Muscle of back (tissue), 13 donors: ENCODE measurements at places on chromosomes 16 and 17.

DNA sequence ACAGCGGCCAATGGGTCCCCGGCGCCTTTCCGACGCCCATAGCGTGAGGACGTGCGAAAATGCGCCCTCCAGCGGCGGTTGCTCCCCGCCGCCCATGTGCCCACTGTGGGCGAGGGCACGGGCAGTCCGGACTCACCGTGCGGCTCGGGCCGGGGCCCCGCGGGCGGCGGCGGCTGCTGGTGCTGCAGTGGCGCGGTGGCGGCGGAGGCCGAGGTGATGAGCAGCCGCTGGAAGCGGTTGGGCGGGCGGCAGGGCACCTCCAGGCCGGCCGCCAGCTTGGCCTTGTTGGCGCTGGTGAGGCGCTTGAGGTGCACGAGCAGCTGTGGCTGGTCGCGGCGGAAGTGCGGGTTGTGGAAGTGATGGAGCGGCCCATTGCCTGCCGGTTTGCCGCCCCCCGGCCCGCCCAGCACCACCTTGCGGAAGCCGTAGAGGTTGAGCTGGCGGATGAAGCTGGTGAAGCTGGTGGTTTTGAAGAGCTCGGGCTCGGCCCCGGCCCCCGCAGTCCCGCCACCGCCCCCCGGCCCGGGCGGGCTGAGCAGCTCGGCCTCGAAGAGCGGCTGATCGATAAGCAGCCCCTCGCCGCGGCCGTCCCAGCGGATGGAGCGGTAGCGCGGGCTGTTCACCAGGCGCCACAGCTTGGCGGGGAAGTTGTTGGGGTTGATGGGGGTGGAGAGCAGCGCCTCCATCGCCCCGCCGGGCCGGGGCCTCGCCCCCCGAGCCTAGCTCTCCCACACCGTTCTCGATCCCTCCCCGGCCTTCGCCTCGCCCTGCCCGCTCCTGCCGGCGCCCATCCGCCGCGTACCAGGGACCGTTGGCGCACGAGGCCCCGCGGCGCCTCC is at the start of gene HSF5:
Gene HSF5 (minus strand): TSS at position 820 of the 839 bp plus-strand sequence. CDS start 134 bp downstream, at position 686.
- DNase-seq: no peak

DNA sequence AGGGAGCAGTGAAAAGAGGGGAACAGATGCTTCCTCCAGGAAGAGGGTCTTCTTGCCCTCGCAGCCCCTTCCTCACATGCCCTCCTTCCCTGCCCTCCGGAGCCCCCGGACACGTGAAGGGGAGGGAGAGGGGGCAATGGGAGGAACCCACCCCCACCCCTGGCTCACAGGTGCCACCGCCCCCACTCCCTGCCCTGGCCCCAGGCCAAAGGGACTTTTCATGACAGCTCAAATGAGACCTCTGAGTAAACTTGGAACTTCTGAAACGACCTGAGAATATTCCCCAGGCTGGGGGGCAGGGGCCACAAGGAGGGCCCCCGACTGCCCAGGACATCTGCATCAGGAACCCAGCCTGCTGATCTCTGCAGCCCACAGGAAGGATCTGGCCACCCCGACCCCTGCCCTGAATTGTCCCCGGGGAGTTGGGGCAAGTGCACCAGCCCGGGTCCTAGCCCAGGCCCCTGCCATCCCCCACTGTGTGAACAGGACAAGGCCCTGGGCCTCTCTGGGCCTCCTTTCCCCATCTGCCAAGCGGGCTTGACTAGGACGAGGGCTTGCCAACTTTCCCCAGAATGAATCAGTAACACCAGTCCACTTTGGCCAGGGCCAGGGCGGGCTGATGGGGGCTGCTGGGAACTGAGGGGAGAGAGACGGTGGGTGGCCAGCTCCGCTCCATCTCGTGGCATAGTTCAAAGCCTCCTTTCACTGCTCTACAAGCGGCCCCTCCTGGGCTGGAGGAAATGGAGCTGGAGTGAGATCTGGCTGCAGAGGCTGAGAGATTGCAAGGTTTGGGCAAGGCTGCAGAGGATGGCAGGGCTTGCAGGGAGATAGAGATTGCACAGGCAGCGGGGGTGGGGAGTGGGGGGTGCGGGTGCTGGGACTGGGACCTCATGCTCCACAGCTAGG is 3.8 kb downstream of the IL21R start:
- no peak for DNase-seq

DNA sequence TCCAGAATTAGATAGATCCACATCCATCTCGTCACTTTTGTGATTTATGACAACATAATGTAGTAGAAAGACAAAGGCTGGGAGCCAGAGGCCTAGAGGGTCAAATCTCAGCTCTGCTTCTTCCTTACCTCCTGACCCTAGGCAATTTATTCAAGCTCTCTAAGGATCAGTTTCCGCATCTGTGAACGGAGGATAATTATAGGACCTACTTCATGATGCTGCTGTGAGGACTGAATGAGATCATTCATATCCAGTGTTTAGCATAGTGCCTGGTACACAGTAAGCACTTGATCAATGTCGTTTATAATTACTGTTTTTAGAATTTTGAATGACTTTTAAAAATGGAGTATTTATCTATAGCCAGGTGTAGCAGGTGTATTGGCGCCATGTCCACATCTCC is 128.4 kb downstream of the SHISA9 start:
- no peak for DNase-seq

DNA sequence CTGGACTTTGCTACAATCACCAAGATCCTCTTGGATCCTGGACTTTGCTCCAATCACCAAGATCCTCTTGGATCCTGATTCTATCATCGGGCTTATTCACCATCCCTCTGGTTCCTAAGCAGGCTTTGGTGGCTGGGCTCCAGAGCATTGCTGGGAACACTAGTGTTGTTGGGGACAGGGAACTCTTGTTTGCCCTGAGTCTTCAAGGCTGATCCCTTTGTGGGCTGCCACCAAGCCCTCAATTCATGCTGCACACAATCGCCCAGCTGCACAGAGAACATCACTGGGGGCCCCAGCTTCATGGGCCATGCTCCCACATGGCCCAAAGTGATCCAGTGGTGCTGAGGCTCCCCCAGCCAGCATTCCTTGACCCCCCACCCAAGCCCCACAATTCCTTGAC is 88.3 kb downstream of the TMEM132E start:
- no peak for DNase-seq

DNA sequence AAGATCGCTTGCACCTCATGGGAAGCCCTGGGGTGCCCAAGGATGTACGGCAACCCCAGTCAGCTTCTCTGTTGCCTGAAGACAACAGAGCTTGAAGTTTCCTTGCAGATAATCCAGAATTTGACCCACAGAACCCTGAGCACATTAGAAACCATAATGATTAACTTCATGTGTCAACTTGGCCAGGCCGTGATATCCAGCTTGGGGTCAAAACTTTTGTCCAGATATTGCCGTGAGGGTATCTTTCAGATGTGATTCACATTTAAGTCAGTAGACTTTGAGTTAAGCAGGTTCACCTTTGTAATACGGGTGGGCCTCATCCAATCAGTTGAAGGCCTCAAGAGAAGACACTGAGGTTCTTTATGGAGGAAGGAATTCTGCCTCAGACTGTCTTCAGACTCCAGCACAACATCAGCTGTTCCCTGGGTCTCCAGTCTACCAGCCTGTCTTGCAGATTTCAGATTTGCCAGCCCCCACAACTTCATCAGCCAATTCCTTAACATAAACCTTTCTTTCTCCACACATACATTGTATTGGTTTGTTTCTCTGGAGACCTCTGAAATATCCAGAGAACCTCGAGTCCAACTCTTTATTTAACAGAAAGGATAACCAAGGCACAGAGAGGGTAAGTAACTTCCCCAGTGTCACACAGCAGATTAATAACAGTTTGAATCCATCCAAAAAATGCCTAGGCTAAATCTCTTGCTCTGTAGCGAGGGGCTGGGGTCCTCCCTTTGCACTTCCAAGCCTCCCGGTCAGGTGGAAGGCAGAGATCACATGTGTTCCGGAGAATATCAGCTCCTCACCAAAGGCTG is 171.1 kb downstream of the SALL1 start:
- DNase-seq: no peak

- DNase-seq: no peak
Observed at GRCh38 chr17:73506470-73507435, 137.5 kb downstream of the SDK2 start.

- DNase-seq: no peak
Observed at GRCh38 chr17:77214743-77215142, 74.0 kb downstream of the SEC14L1 start.

DNA sequence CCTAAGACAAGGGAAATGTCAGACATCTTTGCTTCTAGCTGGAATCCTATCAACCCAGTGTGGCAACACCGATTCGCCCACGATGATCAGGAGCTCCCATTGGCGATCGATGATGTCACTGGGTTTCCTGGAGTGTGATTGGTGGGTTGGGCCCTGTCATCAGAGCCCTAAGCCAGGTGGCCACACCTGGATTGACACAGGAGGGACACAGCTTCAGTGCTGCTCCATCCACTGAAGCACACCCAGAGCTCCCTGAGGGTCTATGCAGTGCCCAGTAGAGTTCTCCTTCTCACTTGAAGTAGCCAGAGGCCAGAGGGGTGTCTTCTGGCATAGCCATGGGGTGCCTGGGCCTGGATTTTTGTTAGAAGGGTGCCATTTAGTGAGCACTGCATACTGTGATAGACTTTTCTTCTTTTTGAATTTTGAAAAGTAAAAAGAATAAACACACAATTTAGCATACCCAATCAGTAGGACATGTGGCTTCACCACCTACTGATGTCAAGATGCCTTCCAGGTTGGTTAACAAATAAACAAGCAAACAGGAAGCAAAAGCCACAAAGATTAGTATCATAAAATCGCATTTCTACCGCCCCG is 77.6 kb downstream of the CMIP start:
- DNase-seq: no peak

- DNase-seq: no peak
Observed at GRCh38 chr17:79243603-79243990, 169.0 kb downstream of the ENGASE start.

GRCh38 chr17:15157051-15157450 is 108.1 kb downstream of the PMP22 start:
- no peak for DNase-seq

DNA sequence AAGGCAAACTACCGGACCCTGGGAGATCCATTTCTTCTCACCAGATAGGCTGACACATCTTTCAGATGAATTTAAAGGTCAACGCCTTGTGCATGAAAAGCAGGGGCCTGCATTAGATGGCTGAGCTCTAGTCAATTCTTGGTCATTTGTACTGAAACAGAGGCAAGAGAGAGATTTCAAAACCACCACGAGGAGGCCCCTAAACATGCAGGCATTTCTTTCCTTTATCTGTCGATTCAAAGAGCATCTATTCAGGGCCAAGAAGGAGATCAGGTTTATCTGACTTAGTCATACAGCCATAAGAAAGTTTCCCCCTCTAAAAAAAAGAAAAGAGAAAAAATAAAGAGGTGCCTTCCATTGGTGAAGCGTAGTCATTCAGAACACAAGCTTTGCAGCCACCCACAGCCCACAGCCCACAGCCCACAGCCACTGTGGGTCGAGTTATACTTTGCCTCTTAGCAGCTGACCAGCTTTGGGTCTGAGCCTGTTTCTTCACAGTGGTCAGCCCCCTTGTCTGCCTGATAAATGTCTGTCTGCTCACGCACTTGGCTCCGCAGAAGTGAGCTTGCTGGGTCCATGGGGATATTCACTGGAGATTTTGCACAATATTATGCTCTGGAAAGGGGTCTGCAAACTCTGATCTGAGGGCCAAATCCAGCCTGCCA is 207.5 kb downstream of the CDH13 start:
- no peak for DNase-seq

GRCh38 chr17:60335289-60335688 is 56.6 kb downstream of the USP32 start:
- DNase-seq: no peak

DNA sequence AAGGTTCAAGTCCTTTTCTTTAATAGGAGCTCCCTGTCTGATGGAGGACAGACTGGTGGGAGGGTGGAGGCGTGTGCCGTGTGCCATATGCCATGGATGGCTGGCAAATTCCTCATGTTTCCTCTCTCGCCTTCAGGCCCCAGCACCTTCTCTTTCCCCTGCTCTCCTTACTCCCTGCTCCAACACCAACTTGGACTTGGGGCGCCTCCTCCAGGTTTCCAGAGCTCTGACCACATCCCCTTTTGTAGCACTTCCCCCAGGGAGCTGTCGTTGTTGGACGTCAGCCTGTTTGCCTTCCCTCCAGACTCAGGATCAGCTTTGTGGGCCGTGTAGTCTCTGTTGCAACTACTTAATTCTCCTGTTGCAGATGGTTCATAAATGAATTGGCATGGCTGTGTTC is 30.7 kb downstream of the TMC7 start:
- no peak for DNase-seq

- DNase-seq: no peak
Observed at GRCh38 chr17:62749926-62750325, 58.2 kb downstream of the MARCHF10 start.

DNA sequence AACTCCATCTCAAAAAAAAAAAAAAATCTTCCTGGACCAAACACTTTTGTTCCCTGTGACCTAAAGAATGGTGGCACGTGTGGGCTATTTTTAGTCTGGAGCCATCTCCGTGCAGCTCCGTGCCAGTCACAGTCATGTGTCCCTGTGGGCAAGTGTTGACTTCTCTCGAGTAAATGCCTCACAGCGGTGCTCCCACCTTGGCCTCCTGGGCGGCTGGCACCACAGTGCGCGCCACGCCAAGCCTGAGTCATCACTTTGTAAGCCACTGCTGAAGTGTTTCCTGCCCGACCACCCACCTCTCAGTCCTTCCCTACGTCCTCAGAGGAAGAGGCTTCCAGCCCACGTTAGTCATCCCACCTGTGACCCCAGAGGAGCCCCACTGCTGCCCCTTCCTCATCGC is 10.9 kb upstream of the HEXD start:
- no peak for DNase-seq

GRCh38 chr17:28623696-28624095 is 9.7 kb upstream of the RSKR start:
- no peak for DNase-seq

- DNase-seq: peak; percentile 80
Observed at GRCh38 chr17:57861790-57862693, 12.2 kb upstream of the MRPS23 start.

- no peak for DNase-seq
Observed at GRCh38 chr16:15932939-15933338, 16.5 kb upstream of the ABCC1 start.

- no peak for DNase-seq
Observed at GRCh38 chr16:81752225-81752875, 26.7 kb upstream of the PLCG2 start.

GRCh38 chr16:31071861-31072260 is 2.2 kb downstream of the ZNF668 start:
- DNase-seq: peak; percentile 84
